ENCODE measurements at places on chromosomes 3 and 15.

DNA sequence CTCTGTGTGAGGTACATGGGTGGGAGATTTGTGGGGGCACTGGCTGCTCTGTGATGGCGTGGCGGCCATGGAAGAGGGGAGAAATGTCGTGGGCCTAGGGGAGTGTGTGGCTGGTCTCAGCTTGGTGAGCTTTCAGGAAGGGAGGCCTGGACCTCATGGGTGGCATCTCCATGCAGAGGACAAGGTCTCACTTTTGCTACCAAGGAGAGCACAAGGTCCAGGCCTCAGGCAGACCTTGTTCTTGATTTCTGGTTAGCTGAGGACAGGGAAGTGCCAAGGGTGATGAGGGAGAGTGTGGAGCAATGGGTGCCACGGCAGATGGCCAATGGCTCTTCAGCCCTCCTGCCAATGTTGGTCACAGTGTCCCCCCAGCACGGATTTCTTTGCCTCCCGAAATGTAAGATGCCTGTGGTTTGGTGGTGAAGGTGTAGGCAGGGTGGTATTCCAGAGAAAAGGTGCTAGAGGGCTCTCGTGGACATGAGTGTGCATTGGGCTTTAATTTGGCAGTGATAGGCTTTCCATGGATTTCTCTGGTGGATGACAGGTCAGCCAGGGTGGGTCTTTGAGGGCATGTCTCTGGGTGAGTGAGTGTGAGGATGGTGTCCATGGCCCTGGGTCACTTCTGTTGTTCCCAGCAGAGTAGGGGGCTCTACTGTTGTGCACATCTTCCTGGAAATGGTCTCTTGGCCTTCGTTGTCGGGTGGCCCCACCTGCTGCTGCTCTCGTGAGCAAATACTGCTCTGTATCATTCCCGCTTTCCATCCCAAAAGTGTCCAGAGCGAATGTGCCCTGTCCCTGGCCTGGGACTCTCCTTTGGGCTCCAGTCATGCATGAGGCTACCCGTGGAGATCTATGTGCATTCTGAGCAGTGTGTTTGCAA is 108.0 kb downstream of the SNRPN start:
- no peak for DNase-seq

GRCh38 chr3:162641317-162641716 is 1144.7 kb downstream of the OTOL1 start:
- no peak for DNase-seq

DNA sequence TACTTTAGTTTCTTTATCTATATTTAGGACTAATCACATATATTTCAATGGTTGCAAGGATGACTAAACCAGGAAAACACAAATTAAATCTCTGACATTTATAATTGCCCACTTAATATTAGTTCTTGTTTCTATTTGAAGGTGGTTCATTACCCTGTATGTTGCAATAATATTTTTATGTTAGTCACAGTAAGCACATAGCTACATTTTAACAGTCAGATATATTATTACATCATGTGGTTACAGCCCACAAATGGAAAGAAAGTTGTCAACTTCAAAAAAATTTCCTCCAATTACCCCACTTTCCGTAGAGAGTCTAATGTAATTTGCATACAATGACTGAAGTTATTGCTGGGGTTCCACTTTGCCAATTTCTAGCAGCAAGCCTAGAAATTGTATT is 114.6 kb downstream of the TUSC7 start:
- no peak for DNase-seq

DNA sequence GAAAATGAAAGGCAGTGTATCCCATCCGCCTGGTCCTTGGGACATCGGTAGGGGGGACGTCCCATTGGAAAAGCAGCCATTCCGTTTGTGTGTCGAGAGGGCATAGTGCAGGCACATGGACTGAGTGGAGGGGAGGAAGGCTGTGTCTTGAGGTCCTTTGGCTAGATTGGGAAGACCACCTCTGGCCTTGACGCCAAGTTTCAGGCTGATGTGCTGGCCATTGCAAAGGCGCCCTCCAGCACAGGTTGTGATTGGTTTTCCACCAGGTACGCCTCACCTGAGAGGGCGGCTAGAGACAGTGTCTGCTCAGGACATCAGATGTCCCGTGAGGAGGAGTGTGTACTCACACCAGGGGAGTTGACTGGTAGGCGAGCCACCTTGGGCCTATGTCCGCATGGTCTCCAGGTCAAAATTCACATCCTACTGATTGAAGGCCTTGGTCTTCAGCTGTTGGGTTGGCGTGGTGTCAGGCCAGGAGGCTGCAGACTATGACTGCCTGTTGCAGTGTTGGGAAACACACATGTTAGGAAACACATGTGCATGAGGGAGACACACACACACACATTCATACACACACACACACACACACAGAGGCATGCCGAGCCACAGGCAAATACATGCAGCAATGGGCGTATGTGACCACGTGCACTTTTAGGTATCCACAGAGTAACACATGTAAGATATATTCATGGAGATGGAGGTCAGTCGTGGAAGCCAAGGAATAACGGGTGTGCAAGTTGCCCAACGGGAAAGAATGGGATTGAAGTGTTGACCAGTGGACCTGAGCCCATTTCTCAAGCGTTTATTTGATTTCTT is 98.4 kb downstream of the SNRPN start:
- no peak for DNase-seq

- no peak for DNase-seq
Measured at GRCh38 chr3:182925330-182925943, 54.9 kb downstream of the DCUN1D1 start.

Data from activated effector memory CD4-positive, alpha-beta T cell treated with Interleukin-2 at 50 U/mL for 16 hours (primary cell).